ENCODE measurements at places on chromosomes 7 and 10. TPM values are rescaled to one million over a fixed set of nuclear protein-coding genes. Genes with fewer than 3 reads are reported as not detected.

The LEP gene
- not detected for total RNA-seq

The AGR3 gene
- 5.2 TPM for total RNA-seq

DNA sequence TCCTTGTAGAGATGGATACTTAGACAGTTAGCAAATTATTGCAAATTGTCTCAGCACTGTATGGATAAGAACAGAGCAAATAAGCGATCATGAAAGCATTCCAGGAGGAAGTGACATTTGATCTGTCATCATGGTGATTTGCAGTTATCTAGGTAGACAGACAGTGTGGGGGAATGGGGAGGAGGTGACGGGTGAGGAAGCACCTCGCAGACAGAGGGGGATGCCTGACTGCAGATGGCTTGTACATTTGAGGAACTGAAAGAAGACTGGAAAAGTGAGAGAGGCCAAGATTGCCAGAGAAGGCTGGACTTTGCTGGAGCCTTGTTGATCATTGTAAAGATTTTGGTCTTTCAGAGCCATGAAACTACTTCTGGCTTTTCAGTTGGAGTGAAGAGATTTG, 318.2 kb upstream of the CELF2 start:
- H3K27me3 ChIP-seq = no peaks in the 10 kb centered on the region
- H3K36me3 ChIP-seq = no peaks in the 10 kb centered on the region
- no peak for DNase-seq
- H3K27ac ChIP-seq = no peak overlapping the region
- H3K4me1 ChIP-seq = no peaks in the 10 kb centered on the region

GRCh38 chr10:120039046-120039445, 146.5 kb downstream of the SEC23IP start:
- H3K27me3 ChIP-seq = no peaks in the 10 kb centered on the region
- H3K27ac ChIP-seq = no peak overlapping the region
- no peaks in the 10 kb centered on the region for H3K36me3 ChIP-seq
- DNase-seq = no peak
- no peak overlapping the region for H3K4me3 ChIP-seq

The ACHE gene
- total RNA-seq = 7.1 TPM

DNA sequence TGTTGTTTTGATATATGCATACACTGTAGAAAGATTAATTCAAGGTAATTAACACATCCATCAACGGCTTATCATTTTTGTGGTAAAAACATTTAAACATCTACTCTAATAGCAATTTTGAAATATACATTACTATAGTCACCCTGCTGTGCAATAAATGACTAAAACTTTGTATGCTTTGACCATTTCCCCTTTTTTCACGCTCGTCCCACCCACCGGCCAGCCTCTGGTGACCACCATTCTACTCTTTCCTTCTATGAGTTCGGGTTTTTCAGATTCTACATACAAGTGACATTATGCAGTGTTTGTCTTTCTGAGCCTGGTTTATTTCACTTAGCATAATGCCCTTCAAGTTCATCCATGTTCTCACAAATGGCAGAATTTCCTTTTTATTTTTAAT, 21.3 kb downstream of the CYCS start:
- no peaks in the 10 kb centered on the region for H3K4me1 ChIP-seq
- no peak for DNase-seq
- H3K27me3 ChIP-seq = no peaks in the 10 kb centered on the region
- no peaks in the 10 kb centered on the region for H3K36me3 ChIP-seq

The NME8 gene
- not detected for total RNA-seq

DNA sequence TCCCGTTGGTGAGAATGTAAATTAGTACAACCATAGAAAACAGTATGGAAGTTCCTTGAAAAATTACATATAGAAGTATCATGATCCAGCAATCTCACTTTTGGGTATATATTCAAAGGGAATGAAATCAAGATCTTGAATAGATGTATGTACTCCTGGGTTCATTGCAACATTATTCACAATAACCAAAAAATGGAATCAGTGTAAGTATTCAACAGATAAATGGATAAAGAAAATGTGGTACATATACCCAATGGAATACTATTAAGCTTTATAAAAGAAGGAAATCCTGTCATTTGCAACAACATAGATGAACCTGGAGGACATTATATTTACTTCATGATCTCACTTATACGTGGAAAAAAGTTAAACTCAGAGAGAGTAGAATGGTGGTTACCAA, 86.8 kb downstream of the TRIM24 start:
- no peak overlapping the region for H3K4me3 ChIP-seq
- H3K27ac ChIP-seq = no peak overlapping the region
- DNase-seq = no peak
- peaks cover 75% of the 10 kb centered on the region for H3K36me3 ChIP-seq
- H3K4me1 ChIP-seq = no peaks in the 10 kb centered on the region

The CAMK2B gene
- 7.6 TPM for total RNA-seq

The TMEM140 gene
- total RNA-seq = 0.68 TPM

GRCh38 chr7:22351878-22352277, 5.1 kb downstream of the RAPGEF5 start:
- DNase-seq = no peak
- no peak overlapping the region for H3K4me3 ChIP-seq
- no peaks in the 10 kb centered on the region for H3K36me3 ChIP-seq

The SND1 gene
- 183 TPM for total RNA-seq

DNA sequence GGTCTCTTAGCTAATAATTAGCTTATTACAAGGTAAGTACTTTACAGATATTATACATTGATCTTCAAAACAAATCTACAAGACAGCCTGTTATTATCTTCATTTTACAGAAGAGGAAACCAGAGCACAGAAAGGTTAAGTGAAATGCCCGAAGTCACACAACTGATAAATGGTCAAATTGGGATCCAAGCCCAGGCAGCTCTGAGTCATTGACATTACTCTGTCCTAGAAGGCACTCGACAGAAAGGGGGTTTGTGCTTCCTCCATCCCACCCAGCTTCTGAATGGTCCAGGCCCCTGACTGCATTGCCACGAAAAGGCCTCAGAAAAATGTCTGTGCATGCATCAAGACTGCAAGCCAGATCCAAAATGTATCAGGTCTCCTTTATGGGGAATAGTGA, 81.3 kb upstream of the ZNF438 start:
- no peak overlapping the region for H3K4me3 ChIP-seq
- no peak overlapping the region for H3K27ac ChIP-seq
- no peaks in the 10 kb centered on the region for H3K4me1 ChIP-seq
- no peak for DNase-seq
- no peaks in the 10 kb centered on the region for H3K27me3 ChIP-seq
- no peaks in the 10 kb centered on the region for H3K36me3 ChIP-seq

The TMEM270 gene
- total RNA-seq = not detected

The ECD gene
- 27.9 TPM for total RNA-seq

DNA sequence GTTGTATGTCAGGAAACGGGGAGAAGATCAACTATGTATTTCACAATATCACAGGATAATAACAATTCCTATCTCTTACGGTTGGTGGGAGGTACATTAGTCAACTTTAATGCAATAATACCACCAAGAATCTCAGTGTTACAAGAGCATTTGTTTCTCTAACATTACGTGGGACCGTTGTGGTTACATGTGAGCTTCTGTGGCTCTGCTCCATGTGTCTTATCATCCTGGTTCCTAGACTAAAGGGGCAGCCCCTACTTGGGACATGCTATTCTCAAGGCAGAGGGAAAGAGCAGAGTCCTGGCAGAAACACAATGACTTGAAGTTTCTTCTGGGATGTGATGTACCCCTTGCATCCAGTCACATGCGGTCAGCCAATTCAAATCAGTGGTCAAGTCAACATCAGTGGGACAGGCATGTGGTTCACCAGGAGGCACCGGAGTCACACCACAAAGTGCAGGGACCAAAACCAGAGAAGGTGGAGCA, 2.5 kb upstream of the ZNF22 start:
- no peak overlapping the region for H3K4me3 ChIP-seq
- peaks cover 17% of the 10 kb centered on the region for H3K36me3 ChIP-seq
- no peaks in the 10 kb centered on the region for H3K27me3 ChIP-seq
- H3K4me1 ChIP-seq = peaks cover 22% of the 10 kb centered on the region
- DNase-seq = no peak
- no peak overlapping the region for H3K27ac ChIP-seq

GRCh38 chr7:10521306-10521705, 452.4 kb upstream of the PHF14 start:
- H3K27ac ChIP-seq = no peak overlapping the region
- no peaks in the 10 kb centered on the region for H3K4me1 ChIP-seq
- no peak overlapping the region for H3K4me3 ChIP-seq
- DNase-seq = no peak
- no peaks in the 10 kb centered on the region for H3K36me3 ChIP-seq

GRCh38 chr7:144391823-144392255, 11.7 kb downstream of the NOBOX start:
- H3K27ac ChIP-seq = peak overlapping the region; percentile 20
- H3K4me1 ChIP-seq = peaks cover 11% of the 10 kb centered on the region
- peak overlapping the region; percentile 1 for H3K4me3 ChIP-seq
- DNase-seq = no peak

GRCh38 chr10:124173298-124173900, 80.0 kb upstream of the CHST15 start:
- DNase-seq = no peak
- no peak overlapping the region for H3K4me3 ChIP-seq
- no peak overlapping the region for H3K27ac ChIP-seq
- peaks cover 9% of the 10 kb centered on the region for H3K4me1 ChIP-seq

DNA sequence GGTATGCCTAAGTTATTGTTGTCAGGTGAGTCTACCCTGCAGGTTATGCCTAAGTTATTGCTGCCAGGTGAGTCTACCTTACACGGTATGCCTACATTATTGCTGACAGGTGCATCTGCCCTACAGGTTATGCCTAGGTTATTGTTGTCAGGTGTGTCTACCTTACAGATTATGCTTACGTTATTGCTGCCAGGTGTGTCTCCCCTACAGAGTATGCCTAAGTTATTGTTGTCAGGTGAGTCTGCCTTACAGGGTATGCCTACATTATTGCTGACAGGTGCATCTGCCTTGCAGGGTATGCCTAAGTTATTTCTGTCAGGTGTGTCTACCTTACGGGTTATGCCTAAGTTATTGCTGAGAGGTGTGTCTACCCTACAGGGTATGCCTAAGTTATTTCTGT, 64.2 kb downstream of the AKR1C4 start:
- H3K27ac ChIP-seq = peak overlapping the region; percentile 68
- no peaks in the 10 kb centered on the region for H3K27me3 ChIP-seq
- DNase-seq = no peak
- no peaks in the 10 kb centered on the region for H3K4me1 ChIP-seq
- H3K4me3 ChIP-seq = peak overlapping the region; percentile 48

DNA sequence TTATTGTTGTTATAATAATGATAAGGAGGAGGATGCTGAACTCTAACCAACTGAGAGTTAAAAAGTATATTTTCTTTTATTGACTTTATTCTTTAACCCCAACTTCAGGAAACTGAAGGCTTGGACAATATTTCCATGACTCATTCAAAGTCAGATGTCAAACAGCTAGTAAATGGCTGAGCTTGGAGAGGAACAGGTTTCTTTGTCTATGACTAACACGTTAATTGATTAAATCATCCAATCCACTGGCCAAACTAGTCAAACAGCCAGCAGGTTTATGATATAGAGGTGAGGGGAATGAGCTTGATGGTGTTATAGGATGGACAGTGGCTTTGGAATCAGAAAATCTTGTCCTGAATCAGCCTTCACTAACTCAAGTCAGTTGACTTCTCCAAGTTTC, 119.1 kb upstream of the WDR11 start:
- no peak for DNase-seq
- H3K4me3 ChIP-seq = peak overlapping the region; percentile 33
- H3K27me3 ChIP-seq = peaks cover 8% of the 10 kb centered on the region

The TRIM8 gene
- 81.6 TPM for total RNA-seq

DNA sequence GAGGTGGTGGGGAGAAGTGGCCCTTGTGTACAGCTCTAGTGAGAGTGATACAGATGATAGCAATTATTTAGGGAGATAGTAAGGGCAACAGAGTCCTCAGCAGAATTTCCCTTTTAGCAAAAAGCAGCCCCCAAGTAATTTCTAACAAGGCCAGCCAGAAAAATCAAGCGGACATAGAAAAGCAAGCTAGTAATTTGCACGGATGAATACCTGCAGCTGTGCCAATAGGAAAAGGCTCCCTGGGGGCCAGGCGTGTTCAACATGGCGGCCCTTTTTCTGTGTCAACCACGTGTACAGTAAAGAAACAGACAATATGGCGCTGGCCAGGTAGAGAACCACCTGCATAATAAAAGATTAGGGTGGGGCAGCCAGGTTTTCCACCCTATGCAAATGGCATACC, 7.4 kb downstream of the MCM10 start:
- no peaks in the 10 kb centered on the region for H3K27me3 ChIP-seq
- peaks cover 15% of the 10 kb centered on the region for H3K36me3 ChIP-seq
- H3K4me1 ChIP-seq = no peaks in the 10 kb centered on the region
- DNase-seq = no peak
- H3K4me3 ChIP-seq = no peak overlapping the region
- H3K27ac ChIP-seq = no peak overlapping the region

- H3K4me3 ChIP-seq = peak within 1 kb of the TSS; percentile 83
- no peak for DNase-seq
- H3K36me3 ChIP-seq = no peaks in the 10 kb centered on the region
- peaks cover 76% of the 10 kb centered on the region for H3K27me3 ChIP-seq
- H3K4me1 ChIP-seq = no peaks in the 10 kb centered on the region
Measured at GRCh38 chr10:43076876-43077420, at the start of gene RET. RET (plus strand) TSS chr10:43077069; CDS start chr10:43077259, 190 bp downstream.

DNA sequence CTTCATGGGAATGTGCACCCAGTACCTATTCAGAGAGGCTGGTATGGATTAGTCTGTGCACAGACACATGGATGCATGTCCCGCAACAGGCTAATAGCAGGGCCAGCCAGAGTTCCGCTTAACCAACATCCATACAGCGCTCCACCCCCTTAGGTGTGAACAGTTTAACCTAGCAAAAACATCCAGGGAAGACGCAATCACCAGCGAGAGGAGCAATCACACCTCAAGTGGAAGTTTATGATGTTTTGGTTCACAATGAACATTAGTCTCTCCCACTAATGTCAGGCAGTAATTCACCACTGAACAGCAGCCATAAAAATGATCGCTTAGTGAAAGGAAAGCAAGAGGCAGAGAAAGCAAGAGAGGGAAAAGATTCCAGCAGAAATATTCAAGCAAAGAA, 91.1 kb downstream of the PLXNA4 start:
- peaks cover 4% of the 10 kb centered on the region for H3K27me3 ChIP-seq
- no peak overlapping the region for H3K4me3 ChIP-seq

The GPRIN2 gene
- total RNA-seq = 4.4 TPM

DNA sequence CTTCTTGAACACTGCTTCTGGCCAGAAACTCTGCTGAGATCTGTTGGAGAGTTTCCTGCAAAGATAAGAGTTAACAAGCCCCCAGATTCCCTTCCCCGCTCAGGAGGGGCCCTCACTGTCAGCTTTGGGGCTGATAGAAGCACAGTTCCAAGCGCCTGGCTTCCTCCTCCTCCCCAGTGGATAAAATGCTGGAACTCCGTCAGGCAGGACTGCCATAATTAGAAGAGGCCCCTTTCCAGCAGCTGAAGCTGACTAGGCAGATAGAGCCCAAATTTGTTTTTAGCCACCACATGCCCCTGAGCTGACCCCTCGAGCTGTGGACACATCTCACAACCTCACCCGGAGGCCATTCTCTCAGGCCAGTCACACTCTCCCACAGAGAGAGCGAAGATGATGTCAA, 89.4 kb downstream of the TBXAS1 start:
- H3K4me1 ChIP-seq = peaks cover 4% of the 10 kb centered on the region
- no peak for DNase-seq
- peaks cover 3% of the 10 kb centered on the region for H3K27me3 ChIP-seq

GRCh38 chr10:72083790-72084459, 4.4 kb downstream of the SPOCK2 start:
- H3K27me3 ChIP-seq = peaks cover 51% of the 10 kb centered on the region
- no peak overlapping the region for H3K27ac ChIP-seq
- DNase-seq = no peak
- no peak overlapping the region for H3K4me3 ChIP-seq

Measured in type B pancreatic cell (in vitro differentiated cells).